NCI-H1092 treated with DMSO at 0.1 percent for 48 hours (cell line): ENCODE measurements at places on chromosomes 6 and 20.
A peak's percentile ranks its signal among the peaks of the same experiment; 100 is the strongest.

GRCh38 chr6:99618649-99619408 is 12.2 kb downstream of the PRDM13 start:
- no peak for DNase-seq

DNA sequence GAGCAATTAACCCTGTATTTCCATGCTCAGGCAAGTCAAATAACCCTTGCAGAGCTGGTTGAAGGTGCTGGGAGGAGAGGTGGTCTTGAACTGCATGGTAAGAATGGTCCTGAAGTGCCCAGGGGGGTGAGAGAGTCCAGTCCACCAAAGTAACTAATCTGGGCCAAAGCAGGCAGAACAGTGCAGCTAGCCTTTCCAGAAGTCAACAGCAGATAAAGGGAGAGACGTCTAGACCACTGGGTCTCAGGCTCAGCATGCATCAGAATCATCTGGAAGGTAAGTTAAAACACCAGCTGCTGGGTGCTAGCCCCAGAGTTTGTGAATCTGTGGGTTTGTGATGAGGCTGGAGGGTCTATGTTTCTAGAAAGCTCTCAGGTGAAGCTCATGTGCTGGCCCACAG is 232.3 kb upstream of the ECI2 start:
- DNase-seq = no peak

DNA sequence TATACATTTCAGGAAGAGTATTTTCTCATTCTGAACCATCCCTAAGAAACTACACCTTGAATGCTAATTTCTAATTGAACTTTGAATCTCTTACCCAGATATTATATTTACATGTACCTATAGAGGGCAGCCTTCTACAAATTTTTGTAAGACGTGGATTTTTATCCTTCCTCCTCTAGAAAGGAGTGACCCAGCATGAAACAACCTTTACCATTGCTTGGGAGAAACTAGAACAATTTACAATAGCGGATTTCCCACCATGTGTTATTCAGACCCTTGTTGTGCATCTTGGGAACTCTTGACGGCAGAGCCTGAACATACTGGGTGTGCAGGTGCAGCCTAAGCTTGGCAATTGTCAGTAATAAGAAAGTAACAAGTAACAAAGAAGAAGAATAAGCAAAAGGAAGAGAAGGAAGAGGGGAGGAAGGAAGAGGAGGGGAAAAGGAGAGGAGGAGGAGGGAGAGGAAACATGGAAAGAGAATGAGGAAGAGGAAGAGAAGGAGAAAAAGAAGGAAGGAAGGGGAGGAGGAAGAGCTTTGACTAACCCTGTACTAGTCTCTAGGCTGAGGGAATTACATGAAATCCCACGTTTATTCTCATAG is 10.8 kb upstream of the TAAR1 start:
- peak; percentile 21 for DNase-seq

DNA sequence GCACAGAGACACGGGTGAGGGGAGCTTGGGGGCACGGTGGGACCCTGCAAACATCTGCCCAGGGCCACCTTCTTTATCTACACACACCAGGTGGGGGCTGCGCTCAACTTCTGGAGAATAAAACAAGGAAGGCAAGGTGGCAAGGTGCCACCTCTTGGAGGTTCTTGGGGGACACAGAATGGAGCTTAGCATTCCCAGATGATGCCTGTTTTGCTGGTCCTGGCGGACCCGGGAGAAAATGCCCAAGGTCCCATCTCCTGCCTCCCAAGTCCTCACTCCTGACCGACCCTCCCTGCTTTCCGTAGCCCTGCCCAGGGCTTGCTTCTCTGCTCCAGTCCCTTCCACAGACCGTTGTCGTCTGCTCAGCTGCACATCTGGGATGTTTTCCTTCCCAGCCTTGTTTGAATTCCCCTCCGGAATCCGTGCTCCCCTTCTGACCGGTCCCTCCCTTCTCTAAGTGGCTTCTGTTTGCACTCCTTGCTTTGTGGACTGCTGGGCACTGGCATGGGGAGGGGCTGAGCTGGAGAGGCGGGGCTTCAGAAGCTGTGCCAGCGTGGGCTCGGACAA is 13.1 kb downstream of the ITPR3 start:
- no peak for DNase-seq

DNA sequence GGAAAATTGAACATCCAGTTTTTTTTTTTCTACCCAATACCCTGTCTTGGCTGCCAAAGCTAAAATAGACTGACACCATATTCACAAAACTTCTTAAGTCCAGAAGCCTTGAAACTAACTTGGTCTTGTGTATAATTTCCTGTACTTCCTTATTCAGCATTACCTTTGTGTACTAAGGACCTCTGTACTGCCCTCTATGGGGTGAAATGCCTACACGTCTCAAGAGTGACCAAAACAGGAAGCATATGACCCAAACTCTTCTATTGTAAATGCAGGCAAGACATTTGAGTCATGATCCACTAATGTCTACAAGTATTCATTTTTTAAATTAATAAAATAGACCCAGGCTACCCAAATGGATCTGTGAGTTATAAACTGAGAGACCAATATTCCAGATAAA is 50.4 kb downstream of the HMGCLL1 start:
- DNase-seq = no peak

GRCh38 chr6:98977671-98978292 is 30.0 kb upstream of the FBXL4 start:
- DNase-seq = peak; percentile 16

- DNase-seq = no peak
Observed at GRCh38 chr6:10418862-10419748, 4.2 kb upstream of the TFAP2A start.

DNA sequence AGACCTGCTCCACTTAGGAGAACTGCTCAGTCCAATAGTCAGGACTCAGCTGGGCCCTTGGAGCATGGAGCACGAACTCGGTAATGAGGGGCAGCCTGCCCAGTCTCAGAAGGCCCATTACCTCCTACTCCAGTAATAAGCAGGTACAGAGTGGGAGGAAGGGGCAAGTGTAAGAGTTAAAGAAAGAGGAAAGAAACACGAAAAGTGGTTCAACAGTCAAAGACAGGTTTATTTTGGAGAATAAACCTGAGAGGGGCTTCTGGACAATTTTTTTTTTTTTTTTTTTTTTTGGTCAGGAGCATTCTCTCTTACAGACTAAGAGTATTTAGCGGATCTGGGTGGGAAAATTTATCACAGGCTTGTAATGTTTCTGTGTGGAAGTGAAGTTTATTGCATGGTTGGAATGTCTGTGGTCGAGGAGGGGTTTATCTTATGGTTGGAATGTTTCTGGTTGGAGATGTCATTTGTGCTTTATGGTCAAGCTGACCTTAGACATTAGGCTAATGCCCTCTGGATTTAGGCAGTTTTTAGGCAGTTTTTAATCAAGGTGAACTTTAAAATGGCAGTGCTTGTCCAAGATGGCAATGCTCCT is 340.1 kb downstream of the BCKDHB start:
- DNase-seq = no peak

DNA sequence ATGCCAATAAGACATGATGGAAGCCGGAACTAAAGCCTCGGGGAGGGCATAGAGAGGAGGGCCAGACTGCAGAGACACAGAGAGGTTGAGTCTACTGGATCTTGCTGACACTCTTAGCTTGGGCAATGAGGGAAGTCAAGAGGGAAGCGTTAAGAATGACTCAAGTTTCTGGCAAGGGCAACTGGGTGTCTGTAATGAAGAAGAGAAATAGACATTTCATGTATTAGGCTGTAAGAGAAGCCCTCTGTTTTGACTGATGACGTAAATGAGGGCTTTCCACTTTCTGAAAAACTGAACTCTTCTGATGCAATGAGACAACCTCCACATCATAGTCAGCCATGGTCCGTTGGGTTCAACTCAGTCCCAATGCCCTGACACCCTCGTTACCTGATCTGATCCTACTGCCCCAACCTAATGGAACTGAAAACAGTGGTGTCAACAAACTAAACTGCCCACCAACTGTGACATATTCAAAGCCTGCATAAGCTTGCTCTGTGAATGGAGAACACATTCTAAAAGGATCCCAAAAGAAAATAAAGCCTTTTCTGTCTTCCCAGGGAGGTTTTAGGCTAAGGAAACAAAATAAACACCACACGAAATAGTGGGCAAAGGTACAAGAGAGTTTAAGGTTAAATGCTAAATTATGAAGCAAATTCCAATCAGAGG is 45.8 kb upstream of the PNRC1 start:
- no peak for DNase-seq

DNA sequence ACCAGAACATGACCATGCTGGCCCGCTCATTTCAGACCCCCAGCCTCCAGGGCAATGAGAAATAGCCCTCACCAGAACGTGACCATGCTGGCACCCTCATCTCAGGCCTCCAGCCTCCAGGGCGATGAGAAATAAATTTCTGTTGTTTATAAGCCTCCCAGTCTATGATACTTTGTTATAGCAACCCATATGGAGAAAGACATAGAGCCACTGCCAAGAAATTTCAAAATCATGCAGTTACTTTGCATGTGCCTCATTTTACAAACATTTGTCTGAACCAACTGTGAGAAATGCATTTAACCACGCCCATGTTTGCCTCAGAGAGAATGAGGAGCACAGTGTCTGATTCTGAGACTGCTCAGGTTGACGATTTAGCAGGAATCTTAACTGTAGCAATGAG is 15.5 kb downstream of the CYP39A1 start:
- DNase-seq = no peak

- DNase-seq = no peak
Observed at GRCh38 chr6:159443417-159443920, 249.6 kb downstream of the SOD2 start.

DNA sequence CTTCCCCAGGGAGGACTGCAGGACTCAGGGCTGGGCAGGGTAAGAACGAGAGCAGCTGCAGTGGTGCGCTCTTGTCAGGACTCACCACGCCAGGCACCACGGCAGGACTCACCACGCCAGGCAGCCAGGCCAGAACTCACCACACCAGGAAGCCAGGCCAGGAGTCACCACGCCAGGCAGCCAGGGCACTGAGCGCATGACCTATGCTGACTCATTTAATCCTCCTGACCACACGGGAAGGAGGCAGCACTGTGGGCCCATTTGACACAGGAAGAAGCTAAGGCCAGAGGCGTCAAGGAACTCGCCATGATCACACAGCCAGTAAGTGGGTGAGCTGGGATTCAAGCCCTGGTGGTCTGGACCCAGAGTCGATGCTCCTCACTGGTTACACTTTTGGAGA is 189.3 kb downstream of the PREX1 start:
- no peak for DNase-seq

GRCh38 chr6:116316772-116317467 is 37.2 kb upstream of the TSPYL1 start:
- no peak for DNase-seq

GRCh38 chr20:59925899-59926298 is 7.5 kb downstream of the SYCP2 start:
- DNase-seq = no peak

- DNase-seq = no peak
Observed at GRCh38 chr6:52499681-52500236, 77.1 kb downstream of the TRAM2 start.

DNA sequence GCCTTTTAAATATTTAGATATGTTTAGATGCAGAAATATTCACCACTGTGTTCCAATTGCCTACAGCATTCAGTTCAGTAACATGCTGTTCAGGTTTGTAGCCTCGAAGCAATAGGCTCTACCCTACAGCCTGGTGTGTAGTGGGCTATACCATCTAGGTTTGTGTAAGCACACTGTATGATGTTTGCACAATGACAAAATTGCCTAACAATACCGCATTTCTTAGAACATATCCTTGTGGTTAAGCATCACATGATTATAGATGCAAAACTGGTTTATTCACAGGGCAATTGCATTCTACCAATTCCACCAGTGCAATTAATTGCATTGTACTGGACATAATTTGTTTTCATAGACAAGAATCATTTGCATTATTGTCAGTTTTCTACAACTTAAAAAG is 7.9 kb upstream of the SLC22A16 start:
- DNase-seq = no peak

DNA sequence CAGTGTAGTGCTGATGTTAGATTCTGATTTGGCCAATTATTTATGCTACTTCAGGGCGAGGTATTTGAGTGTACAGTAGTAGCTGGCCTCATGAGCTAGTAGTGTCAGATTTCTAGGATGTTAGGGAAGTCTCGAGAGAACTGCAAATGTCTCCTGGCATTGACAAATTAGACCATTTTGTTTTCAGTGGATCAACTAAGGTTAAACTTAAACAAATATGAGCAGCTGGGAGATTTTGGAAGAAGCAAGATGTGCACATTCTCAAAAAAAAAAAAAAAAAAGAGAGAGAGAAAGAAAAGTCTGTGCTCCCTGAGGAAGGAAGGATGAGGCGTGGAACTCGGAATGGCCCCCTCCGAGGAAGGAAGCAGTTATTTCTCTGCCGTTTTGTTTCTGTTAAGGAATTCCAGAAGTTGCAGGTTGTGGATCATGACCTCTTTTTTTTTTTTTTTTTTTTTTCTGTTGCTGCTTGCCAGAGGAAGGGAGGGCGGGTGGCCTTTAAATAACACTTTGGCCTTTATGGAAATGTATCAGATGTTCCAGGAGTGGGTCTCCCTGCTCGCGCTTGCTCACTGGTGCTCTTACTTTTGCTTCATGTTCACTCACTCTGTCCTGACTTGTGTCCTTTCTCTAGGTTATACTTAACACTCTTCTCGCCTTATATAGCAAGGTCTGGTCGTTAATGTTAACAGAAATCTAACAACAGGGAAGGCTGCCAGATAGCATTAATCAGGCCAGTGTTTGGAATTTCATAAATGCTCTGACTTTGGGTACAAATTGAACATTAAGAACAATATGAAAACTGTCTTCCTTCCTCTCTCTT is 124.4 kb downstream of the TCP11 start:
- no peak for DNase-seq

DNA sequence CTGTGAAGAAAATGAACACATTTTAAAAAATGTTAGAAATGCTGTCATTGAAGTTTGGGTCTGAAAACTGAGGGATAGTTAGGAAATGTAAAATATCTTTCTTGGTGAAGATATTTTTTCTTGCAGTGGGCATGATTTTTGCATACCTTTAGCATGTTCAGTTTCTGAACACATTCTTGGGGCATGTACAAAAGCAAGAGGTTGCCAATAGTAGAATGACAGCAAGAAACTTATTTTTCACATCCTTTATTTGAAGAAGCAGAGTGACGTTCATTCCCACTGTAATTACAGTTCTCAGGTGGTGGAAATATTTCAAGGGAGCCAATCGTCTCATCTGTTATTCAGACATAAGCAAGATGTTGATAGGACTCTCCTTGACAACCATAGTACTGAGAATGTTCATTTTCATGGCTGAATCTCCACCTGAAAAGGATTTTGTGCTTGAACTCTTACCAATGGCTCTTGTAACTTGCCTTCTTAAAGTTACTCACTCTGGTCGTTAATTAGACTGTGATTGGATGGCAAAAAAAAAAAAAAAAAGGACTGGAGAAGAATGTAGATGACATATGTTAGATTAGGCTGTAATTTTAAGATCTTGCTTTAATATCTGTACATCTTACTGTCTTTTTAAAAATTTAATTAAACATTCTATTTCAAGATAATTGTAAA is 74.4 kb downstream of the DOK5 start:
- DNase-seq = no peak
